Stimulated activated CD4-positive, alpha-beta T cell treated with anti-CD3 and anti-CD28 coated beads, TNF-alpha, amount 100 ng/mL, for 1 hour (primary cell): ENCODE measurements at places on chromosomes 7 and 10.
A peak's percentile ranks its signal among the peaks of the same experiment; 100 is the strongest.

GRCh38 chr10:92929896-92930295 lies 81.6 kb downstream of the EXOC6 start:
- no peak for DNase-seq

GRCh38 chr7:93914581-93915066 lies 6.9 kb upstream of the GNG11 start:
- no peak for DNase-seq

- no peak for DNase-seq
Measured at GRCh38 chr7:133054162-133054840, 27.6 kb downstream of the CHCHD3 start.

- DNase-seq, result no peak
Measured at GRCh38 chr7:516606-517456, 2.8 kb downstream of the PDGFA start.

GRCh38 chr10:60798031-60798430 lies 19.8 kb downstream of the CDK1 start:
- no peak for DNase-seq

DNA sequence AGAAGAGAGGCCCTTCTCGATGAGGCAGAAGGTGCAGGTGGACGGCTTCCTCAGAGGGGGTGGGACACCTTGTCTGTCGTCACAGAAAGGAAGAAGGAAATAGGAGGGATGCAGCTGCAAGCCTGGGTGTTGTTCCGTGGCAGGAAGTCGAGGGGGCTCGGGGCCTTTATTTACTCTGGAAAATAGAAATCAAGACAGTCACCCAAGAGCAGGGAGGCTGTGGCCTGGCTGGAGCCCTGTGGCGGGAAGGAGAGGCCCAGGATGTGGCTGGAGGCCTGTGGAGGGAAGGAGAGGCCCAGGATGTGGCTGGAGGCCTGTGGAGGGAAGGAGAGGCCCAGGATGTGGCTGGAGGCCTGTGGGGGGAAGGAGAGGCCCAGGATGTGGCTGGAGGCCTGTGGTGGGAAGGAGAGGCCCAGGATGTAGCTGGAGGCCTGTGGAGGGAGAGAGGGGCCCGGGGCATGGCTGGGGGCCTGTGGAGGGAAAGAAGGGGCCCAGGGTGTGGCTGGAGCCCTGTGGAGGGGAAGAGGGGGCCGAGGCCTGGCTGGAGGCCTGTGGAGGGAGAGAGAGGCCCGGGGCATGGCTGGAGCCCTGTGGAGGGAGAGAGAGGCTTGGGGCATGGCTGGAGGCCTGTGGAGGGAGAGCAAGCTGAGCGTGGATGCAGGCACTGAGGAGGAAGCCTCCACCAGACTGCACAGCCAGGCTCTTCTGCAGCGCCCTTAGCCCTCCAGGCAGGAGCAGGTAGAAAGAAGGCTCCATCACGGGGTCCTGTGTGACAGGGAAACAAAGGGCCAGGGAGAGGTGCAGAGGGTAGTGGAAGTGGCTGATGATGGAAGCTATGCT lies 97.3 kb upstream of the SFMBT2 start:
- DNase-seq, result no peak

- DNase-seq, result no peak
Measured at GRCh38 chr10:11757454-11757820, 15.3 kb downstream of the ECHDC3 start.

DNA sequence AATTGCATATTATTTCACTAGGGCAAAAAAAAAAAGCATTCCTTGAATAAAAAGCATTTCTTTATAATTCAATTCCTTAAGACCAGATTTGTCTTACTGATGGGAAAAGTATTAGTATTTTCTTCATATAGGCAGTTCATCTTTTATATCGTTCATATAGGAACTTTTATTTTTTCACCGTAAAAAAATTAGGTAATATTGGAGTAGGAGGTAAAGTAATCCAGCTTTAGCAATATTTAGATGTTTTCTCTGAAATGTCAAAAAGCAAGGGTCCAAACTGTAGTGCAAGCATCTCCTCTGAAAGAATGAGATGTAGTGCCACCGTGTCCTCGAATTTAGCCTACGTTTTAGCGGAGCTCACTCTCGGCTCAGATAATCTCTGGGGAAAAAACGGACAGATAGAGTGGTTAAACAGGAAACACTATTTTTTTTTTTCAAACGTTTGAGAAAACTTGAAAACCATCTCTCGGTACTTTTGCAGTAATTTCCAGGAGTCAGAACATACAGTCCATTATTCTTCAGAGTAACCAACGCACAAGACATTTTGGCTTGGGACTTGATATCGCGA lies 5.5 kb upstream of the SPAG6 start:
- no peak for DNase-seq

GRCh38 chr7:155729847-155730246 lies 82.4 kb downstream of the SHH start:
- DNase-seq, result no peak

GRCh38 chr10:116796910-116797513 lies 52.3 kb upstream of the ENO4 start:
- DNase-seq, result peak; percentile 52

GRCh38 chr10:85311613-85312337 lies 983.4 kb downstream of the CCSER2 start:
- DNase-seq, result no peak

DNA sequence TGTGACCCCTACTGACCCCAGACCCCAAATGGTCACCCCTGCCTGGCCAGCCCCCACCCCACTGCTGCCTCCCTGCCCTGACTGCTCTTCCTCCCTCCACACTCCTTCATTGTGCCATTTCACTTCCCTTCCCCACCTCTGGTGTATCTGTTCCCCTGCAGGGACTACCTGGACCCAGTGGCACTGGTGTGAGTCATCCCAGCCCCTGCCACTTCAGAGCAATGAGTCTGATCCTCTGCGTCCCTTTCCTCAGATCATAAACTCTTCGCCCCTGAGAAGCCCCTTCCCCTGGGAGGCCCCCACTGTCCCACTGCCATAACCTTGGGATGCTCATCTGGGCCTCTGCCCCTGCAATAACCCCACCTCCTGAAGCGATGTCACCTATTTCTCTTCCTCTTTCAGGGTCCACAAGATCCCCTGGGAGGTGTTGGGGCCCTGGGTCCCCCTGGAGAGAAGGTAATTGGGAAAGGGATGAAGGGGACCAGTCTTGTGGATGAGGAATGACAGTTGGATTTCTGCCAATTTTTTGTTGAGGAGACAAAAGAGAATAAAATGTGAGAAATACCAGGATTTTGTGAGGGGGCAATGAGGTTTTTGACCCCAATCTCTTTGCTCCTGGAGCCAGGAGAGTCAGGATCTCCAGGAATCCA lies 19.1 kb upstream of the VOPP1 start:
- DNase-seq, result no peak

- no peak for DNase-seq
Measured at GRCh38 chr10:130207205-130207604, 71.0 kb downstream of the GLRX3 start.

DNA sequence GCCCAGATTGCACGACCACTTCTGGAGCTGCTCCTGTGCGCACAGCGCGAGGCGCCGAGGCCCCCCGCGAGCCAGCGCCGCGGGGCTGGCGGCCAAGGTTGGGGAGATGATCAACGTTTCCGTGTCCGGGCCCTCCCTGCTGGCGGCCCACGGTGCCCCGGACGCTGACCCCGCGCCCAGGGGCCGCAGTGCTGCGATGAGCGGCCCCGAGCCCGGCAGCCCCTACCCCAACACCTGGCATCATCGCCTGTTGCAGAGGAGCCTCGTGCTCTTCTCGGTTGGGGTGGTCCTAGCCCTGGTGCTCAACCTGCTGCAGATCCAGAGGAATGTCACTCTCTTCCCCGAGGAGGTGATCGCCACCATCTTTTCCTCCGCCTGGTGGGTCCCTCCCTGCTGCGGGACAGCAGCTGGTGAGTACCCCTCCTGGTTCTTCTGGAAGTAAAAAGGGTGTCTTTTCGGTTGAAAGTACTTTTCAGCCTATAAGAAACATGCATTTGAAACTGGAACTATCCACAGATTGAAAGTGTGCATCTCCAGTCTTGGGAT lies 683 bp downstream of the INSIG1 start:
- no peak for DNase-seq

GRCh38 chr7:151699147-151699927 lies 177.6 kb downstream of the PRKAG2 start:
- DNase-seq, result no peak

DNA sequence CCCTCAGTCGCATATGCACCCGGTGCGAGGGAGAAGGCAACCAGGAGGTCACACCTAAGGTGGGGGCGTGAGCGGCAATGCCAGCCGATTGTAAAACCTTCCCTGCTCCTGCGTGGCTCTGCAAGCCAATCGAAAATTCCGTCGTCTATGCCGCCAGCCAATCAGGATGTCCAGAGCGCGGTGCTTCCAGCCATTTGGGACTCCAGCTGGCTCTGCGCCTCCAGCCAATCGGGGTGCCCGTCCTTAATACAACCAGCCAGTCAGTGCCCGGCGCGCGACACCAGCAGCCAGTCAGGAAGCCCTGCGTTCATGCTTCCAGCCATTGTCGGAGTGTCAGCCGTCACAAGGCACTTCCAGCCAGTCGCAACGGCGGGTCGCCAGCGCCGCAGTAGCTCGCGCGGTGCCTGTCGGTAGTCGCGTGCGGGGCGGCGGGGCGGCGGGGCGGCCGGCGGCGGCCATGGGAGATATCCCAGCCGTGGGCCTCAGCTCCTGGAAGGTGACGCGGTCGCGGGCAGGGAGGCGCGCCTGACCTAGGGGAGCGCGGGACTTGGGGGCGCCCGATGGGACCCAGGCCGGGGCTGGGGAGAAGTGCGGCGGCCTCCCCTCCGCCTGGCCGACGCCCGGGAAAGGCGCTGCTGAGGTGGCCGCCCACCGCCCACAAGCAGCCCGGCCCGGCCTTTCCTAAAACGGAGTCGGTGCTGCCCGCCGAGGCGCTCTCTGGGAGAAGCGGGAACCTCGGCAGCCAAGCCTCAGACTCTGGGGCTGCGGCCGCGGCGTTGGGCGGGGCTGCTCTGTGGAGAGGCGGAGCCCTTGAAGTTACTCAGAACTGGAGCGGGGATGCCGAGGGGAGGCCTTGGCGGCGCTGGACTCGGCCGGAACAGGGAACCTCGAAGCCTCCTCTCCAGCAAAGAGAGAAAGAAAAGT lies at the start of gene AKR1E2:
TSS of gene AKR1E2 (plus strand) at position 340 of the 924 bp plus-strand sequence. CDS start at position 458, 118 bp downstream.
- peak; percentile 57 for DNase-seq

- DNase-seq, result no peak
Measured at GRCh38 chr10:7457478-7458316, 46.9 kb upstream of the SFMBT2 start.

DNA sequence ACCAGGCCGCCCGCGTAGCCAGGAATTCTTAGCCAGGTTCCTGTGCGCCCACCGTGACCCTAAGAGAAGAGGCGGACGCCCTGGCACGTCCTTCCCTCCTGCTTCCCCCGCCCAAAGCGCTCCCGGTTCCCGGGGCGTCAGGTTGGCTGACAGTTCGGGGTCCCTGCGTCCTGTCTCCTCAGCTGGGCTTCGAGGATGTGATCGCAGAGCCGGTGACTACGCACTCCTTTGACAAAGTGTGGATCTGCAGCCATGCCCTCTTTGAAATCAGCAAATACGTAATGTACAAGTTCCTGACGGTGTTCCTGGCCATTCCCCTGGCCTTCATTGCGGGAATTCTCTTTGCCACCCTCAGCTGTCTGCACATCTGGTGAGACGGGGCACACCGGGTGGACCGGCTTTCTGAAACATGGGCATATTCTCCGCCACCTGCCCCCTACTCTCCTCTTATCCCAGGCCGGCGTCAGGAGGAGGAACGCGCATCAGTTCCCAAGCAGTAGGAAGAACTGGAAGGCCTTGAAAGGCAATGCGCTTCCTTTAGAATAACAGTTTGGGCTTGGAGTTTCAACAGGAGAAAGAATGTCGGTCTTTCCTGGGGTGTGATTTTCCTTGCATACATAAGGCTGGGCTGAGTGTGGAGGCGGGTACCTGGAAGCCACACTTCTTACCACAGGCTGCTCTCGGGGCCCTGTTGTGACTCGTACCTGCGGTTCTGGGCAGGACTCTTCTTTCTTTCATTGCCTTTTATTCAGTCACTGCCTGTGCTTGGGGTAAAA lies 728 bp downstream of the CAV2 start:
- peak; percentile 12 for DNase-seq

DNA sequence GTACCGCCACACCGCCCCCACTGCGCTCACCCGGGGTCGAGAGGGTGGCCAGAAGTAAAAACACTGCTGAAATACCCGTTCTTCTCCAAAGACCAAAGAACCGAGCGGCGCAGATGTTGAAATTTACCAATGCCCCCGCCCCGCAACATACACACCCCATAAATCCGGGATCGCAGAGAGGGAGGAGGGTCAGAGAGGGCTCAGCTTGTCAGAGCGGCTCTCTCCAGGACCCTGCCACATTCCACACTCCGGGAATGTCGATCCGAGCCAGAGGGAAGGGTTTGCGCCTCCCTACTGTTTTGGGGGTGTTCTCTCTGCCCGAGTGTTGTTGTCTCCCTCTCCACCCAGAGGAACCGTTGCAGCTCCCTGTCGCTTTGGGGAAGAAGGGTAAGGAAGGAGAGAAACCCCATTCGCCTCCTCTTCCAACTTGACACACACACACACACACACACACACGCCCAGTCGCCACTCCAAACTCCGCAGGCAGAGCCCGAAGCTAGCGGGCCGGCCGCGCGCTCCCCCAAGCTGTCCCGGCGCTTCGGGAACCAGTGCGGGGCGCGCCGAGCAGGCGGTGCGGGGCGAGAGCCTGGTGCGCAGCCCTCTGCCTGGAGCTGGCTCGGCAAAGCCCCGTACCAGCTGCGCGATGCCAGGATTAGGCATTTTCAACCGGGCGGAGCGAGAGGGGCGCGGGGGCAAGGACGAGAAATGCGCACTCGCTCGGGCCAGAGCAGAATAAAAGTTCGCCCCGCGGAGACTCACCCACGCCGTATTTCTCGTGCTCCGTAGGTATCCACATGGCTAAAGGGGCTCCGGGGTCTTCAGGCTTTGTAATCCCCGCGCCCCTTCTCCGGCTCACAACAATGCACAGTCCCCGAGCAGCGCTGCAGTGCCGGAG lies 609 bp downstream of the DOCK4 start:
- no peak for DNase-seq

GRCh38 chr7:50264908-50265307 lies 39.6 kb upstream of the IKZF1 start:
- DNase-seq, result no peak

- DNase-seq, result no peak
Measured at GRCh38 chr7:4144811-4145510, 537.1 kb upstream of the FOXK1 start.

- no peak for DNase-seq
Measured at GRCh38 chr7:15580604-15581351, 19.0 kb upstream of the AGMO start.

DNA sequence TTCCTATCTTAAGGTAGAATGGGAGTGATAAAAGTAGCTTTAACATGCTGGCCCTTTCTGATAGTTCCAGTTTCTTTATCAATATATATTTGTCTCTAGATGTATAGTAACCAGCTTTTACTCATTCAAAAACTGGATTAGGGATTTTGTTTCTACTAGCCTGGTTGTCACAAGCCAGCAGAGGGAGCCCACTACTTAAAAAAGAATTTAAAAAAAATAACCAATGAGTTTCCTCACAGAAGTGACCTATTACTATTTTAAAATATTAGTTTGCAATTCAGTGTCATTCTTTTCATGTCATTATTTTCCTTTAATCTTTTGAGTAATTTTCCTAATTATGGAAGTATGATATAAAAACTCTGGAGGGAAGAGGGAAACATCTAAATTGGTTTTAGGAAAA lies 142.1 kb downstream of the PHTF2 start:
- no peak for DNase-seq

GRCh38 chr10:11227103-11227502 lies 209.4 kb downstream of the CELF2 start:
- DNase-seq, result no peak
